Activated naive CD4-positive, alpha-beta T cell (primary cell): ENCODE measurements at places on chromosomes 1 and 21.

DNA sequence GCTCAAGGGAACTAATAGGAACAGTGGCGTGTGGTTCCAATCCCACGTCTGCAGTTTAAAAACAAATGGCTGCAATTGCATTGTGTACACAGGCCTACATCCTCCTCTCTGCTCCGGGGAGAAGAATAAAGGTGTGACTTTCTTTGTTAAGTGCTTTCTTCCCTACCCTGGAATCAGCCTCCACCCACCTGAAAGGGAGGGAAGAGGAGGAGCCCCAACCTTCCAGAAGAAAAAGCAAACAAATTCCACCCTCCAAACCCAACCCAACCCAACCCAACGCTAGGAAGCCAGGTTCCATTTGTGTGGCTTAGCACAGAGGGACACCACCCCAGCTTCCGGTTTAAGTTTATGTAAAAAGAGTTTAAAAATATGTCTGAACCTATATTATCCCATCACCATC lies 11.8 kb upstream of the BACE2 start:
- no peak for DNase-seq

DNA sequence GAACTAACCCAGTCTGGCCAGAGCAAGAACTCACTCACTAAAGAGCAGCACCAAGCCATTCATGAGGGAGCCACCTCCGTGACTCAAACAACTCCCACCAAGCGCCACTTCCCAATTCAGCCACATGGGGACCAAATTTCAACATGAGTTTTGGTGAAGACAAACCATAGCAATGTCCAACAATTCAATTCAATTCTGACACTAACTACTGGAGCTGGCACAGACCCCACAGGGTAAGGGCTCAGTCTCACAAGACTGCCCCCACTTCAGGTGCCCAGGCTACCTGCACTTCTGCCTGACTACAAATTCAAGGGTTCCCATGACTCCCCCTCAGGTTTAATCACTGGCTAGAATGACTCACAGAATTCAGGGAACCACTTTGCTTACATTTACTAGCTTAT lies 48.8 kb upstream of the RAP1A start:
- DNase-seq, result no peak

DNA sequence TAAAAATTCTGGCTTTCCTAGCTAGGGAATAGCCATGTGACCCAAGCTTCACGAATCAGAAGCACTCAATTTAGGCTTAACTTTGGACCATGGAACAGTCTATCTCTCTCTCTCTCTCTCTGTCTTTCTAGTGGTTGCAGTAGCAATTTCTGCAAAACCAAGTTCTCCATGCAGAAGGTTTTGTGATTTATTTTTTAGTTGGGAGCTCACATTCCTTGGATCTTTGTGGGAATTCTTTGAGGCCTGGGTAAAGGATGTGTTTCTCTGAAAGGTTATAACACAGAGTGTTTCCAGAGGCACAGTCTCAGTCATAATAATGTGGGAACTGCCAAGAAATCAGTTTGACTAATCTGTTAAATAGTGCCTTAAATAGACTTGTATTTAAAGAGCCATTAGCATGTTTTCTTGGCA lies 112.3 kb upstream of the COL11A1 start:
- DNase-seq, result no peak

GRCh38 chr1:91428182-91428798 lies 23.7 kb upstream of the HFM1 start:
- DNase-seq, result no peak

GRCh38 chr1:160779626-160780397 lies 16.2 kb upstream of the LY9 start:
- DNase-seq, result no peak

DNA sequence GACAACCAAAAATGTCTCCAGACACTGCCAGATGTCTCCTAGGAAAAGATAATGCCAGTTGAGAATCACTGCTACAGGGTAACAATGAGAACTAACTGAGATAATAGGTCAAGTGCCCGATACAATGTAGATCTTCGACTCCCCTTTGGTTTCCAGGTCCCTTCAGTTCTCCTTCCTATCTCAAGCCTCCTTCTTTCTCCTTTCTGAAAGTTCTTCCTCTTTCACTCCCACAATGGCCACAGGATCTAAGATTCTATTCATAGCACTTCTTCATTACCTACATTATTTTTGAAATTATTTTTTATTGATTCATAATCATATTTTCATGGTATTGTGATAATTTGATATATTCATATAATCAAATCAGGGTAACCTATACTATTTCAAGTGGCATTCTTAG lies 6.3 kb downstream of the PFDN2 start:
- no peak for DNase-seq

DNA sequence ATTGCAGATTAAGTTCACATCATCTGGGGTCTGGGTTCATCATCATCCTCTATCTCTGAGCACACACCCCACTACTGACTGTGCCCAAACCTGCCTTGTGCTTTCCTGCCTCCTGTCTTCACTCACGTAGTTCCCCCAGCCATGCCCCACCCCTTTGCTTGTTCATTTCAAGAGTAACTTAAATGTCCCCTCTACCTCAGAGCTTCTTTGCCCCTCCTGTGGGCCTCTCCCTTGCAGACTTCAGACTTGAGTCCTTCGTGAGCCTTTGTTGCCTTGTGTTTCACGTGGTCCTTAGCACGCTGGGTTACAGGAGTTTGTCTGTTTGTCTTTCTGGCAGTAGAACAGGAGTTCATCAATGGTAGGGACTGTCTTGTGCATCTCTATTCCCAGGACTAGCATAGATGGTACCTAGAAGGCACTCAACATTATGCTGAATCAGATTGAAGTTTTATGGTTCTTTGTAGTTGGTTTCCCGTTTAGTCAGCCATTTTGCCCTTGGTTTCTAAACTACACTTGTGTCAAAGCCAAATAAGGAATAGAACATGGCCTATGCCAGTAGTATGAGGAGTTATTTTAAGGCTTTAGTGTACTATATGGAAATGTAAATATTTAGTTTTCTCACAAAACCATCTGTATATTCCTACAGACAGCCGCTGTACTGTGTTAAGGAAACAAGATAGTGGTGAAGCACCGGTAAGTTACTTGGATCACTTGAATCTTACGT lies 86.2 kb downstream of the TTC3 start:
- DNase-seq, result no peak

DNA sequence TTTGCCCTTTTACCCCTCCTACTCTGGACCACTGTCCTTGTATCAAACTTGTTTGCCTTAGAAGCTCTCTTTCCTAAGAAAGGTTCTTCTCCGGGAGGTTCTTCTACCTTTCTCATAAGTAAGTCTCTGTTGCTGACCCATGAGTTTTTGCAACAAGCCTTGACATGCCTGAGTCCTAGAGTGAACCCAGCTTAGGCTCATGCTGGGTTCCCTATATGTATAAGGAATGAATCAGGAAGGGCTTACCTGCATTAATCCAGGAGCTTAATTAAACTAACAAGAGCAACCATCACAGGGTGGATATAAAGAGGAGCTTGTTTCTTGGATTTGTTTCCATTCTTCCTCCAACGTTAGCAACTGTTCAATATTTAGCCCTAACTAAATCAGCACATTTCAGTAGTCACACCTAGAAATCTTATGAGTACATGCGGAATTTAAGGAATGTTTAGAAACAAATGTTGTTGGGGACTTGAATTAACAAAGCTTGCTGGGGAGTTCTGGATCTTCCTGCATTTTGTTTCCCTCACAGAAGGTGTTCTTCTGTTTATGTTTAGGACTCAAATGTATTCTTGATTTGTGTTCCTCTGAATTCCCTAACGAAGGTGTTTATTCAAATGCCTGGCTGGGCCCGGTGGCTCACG lies 64.3 kb upstream of the RAB3GAP2 start:
- DNase-seq, result no peak

DNA sequence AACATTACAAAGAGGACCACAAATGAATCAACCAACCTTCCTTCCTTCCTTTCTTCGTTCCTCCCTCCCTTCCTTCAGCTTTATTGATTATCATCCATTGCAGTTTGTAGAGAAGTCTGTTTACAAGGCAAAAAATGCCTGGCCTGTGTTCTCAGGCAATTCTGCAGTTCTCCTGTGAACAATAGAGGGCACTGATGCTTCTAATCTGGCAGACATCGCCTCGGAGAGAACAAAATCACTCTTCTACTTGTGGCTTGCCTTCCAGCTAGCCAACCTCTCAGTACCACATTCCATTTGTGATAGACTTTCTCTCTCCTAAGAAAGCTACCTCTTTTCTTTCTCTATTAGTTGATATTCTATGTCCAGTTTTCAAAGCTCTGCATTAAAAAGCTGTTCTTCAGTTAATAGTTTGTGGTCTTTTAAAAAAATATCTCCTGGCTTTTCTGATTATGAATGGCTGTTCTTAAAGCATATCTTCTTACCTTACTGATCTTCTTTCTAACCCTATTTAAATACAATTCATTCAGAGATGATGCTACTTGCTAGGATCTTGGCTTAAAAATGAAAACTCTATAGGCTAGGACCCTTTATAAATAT lies 26.9 kb upstream of the ESRRG start:
- no peak for DNase-seq

- DNase-seq, result no peak
These were observed 108.4 kb downstream of the TMEM53 start for GRCh38 chr1:44565833-44566232.

- DNase-seq, result no peak
These were observed 82.7 kb downstream of the CDC7 start for GRCh38 chr1:91583326-91583755.

- DNase-seq, result no peak
These were observed 120.8 kb upstream of the DSCAM start for GRCh38 chr21:40967771-40968170.

DNA sequence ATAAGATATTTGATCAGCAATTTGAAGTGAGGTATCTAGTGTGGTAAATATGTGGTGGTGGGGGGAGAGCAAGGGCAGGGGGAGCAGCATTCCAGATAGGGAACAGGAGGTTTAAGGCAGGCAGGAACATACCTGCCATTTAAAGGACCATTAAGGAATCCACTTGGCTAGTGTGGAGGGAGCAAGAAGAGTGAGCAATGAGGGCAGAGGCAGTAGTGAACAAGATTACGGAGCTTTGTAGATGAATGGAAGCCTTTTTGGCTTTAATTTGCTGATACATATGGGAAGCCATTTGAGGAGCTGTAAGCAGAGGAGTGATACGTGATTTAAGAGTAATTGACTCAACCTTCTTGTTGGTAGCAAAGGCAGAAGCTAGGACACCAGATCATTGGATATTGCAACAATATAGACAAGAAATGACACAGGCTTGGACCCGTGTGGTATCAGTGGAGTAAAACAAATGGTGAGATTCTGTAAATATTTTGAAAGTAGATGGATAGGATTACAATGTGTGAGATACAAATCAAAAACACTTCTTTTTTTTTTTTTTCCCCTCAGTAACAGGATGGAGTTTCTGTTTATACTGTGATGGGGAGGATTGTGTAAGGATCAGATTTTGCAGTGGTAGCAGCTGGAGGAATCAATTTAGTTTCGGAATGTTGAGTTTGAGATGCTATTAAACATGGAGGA lies 73.8 kb upstream of the B3GALT2 start:
- no peak for DNase-seq

GRCh38 chr1:182317611-182318161 lies 73.9 kb downstream of the GLUL start:
- DNase-seq, result no peak

DNA sequence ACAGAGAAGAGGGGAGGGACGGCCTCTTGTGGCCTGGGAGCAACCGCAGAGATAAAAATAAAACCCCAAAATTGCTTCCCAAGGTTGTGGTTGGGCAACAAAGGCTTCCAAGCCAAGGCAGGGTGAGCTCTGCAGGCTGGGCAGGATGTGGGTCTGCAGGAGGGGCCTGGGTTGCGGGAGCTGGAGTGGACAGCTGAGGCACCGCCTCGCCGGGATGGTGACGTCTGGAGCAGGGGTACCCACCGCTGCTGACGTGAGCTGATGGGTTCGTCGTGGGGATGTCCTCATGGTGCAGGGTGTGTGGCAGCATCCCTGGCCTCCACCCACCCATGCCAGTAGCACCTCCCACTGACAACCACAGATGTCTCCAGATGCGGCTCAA lies 3.7 kb downstream of the AURKAIP1 start:
- peak; percentile 44 for DNase-seq

GRCh38 chr1:17509363-17509762 lies 30.1 kb upstream of the ARHGEF10L start:
- DNase-seq, result no peak

DNA sequence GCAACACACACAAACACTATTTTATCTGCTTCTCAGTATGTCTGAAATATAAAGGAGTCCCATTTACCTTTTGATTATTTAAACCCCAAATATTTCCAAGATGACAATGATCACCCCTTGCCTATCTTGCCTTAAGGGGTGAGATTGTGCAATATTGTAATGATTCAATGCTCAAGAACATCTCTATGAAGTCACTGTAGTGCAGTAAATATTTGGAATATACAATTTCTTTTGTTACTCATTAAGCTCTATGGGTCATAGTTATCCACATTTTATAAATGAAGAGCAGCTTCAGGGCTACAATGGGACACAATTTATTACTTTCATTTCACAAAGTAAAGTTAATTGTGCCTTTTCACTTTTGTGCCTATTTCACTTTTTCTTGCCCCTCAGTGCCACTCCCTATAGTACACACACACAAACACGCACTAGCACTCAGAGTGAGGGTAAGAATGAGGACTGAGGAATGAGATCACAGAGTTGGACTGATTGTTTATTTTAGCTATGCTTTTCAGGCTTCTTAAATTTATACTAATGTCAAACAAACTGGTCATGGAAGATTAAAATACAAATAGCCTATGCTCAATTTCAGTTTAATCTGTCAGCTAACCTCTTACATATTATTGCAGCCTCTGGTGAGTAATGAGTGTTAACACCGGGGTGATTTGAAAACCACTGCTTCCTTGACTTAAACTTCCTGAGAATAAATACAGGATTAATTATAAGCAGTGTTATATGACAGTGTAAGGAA lies 521.0 kb upstream of the B3GALT2 start:
- no peak for DNase-seq

- DNase-seq, result no peak
These were observed 59.5 kb downstream of the OMA1 start for GRCh38 chr1:58487002-58487401.

DNA sequence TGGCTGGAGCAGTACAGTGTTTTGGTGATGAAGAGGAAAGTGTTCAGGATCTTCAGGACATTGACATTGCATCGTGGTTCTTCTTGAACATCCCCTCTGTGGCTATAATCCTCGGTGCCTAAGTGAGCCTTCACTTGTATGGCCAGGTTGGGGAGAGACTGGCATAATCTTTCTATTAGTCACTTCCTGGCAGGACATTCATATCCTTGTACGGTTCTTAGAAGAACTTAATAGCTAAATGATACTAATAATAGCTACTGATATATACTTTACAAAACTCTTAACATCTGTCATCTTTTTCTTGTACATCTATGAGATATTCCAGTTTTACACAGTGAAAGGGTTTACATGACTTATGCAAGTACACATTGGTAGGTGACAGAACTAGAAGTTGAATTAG lies 35.8 kb downstream of the CELF3 start:
- no peak for DNase-seq

DNA sequence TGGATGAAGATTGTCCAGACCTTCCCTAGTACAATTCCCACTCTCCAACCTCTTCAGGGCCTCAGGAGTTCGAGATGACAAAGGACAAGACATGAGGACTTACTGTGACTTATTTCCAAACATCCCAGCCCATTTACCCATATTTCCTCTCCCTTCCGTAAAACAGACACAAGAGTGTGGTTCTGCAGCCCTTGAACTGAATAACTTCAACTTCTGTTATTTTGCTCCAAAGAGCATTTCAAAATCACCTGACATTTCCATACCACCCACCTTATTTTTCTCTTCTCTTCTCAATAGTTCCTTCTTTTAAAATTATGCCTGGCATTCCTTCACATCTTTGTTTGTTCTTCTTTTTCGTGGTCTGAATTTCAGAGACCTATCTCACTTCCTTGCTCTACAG lies 8.7 kb upstream of the OR10K2 start:
- DNase-seq, result no peak

GRCh38 chr21:42616446-42616845 lies 37.0 kb upstream of the PDE9A start:
- DNase-seq, result no peak
